ENCODE measurements at places on chromosomes 3 and 15. TPM values are rescaled to one million over a fixed set of nuclear protein-coding genes. Genes with fewer than 3 reads are reported as not detected.

Gene CELSR3
- 34.5 TPM for total RNA-seq

Gene PARP15
- not detected for total RNA-seq

Gene LIPC
- total RNA-seq, result 0.16 TPM

Gene KIF7
- total RNA-seq, result 5.1 TPM

Gene TRIM42
- not detected for total RNA-seq

Gene ZMAT3
- total RNA-seq, result 8.6 TPM

Gene SIDT1
- total RNA-seq, result 6.2 TPM

Gene PRSS50
- total RNA-seq, result 0.31 TPM

DNA sequence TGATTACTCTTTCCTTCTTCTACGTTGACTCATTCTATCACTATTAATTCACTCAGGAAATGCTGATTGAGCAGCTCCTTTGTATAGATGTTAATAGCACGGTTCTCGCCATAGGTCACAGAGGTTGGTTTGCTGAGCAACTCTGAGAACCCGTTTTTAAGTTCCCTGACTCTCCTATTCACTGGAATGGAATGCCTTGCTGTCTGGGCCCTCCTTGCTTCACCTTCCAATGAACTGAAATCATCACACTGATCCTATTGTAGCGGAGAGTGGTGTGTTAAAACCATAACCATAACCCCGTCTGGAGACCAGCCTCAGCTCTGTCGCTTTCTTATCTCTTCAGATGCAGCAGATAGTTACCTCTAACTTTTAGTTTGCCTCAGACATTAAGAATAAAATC is 323.6 kb downstream of the GABRB3 start:
- DNase-seq, result no peak

DNA sequence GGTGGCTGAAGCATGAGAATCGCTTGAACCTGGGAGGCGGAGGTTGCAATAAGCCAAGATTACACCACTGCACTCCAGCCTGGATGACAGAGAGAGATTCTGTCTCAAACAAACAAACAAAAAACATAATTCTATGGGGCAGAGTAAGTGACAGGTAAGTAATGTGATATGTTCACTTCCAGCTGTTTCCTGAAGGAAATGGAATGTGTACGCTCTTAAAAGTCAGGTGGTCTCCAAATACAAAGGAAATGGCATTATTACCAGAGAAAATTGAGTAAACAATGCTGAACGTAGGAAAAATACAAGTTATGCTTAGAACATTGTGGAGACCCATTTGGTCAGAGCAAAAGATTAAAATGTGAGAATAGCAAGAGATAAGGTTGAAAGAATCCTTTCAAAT is 278.5 kb downstream of the SCAPER start:
- no peak for DNase-seq

DNA sequence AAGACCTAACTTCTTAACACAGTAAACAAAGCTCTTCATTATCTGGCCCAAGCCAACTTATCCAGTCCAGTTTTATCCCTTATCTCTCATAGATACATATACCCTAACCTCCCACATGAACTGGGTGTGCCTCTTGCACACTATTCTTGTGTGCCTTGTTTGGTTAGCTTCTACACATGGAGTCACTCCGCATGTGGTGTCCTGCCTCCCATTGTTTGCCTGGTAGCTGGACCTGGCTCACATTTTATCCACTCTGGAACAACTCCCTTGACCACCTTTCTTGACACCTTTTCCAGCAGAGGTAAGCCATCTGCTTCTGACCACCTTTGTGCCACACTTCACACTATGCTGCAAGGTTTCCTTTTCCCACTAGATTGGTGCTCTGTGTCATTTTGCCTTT is 15.2 kb downstream of the TIPARP start:
- DNase-seq, result no peak

GRCh38 chr3:74345701-74346100 is 268.8 kb downstream of the CNTN3 start:
- no peak for DNase-seq

GRCh38 chr3:179455954-179456353 is 4.7 kb upstream of the GNB4 start:
- DNase-seq, result no peak

- no peak for DNase-seq
These were observed 24.6 kb downstream of the SPPL2A start for GRCh38 chr15:50740955-50741354.

DNA sequence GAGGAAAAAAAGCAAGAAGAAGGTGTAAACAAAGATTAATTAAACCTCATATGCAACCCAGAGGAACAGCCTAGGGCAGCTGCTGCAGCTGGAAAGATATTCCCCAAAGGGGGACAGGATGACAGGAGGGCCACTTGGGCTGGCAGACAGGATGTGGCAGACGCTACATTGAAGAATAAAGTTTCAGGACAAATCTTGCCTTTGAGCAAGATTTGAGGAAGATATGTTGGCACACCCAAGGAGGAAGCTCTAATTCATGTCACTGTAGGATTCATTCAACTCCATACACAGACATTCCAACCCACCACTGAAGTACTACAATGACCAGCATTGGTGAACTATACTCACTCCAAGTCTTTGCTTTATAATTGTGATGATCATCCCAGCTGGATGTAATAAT is 504.0 kb downstream of the SHQ1 start:
- no peak for DNase-seq

DNA sequence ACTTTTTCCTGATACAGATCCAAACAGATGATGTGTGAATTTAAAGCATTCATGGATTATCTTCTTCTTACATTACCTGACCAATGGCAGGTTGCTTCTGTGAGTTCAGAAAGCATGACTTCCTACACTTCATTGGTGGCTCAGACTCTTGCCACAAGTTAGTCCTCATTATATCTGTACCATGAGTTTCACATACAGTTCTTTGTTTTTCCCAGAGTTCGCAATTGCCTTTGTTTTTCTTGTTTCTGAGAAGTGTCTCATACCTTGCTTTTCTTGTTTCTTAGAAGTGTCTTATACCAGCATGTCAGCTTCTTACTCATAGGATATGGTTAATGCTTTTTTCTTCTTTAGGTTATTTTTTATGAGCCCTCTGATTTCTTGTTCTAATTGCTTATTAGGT is 133.8 kb upstream of the TLE3 start:
- DNase-seq, result no peak

DNA sequence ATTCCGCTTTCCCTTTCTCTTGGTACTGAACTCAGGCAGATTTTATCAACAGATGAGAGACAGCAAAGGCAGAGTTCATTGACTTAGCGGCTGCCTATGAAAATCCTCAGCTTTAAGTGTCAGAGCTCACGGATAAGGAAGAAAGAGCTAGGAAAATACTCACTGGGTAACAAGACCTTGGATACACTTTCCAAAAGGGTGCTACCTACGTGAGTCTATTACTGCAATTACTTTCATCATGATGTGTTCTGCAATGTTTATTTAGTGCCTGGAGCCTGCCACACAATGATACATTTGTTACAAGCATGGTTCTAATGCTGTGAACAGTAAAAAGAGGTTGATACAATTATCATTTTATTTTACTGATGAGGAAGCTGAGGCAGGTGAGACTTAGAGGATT is 177.5 kb downstream of the GRM7 start:
- no peak for DNase-seq

DNA sequence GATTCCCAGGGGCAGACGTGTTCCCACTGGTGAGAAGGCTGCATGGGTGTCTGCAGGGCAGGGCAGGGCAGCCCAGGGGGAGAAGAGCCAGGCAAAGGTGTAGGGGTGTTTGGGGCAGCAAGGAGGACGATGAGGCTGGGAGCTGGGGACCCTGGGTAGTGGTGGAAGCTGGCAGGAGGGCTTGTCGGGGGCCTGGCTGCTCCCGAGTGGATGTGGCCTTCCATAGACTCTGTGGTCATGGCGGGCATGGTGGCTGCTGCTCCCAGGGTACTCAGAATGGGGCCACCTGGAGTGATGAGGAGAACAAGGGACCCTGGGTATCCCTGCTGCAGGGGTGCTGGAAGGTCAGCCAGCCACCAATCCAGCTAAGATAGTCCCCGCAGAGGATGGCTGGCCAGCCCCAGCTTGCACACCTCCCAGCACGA is 107.5 kb downstream of the WNT7A start:
- no peak for DNase-seq

- DNase-seq, result no peak
These were observed 156.0 kb downstream of the XXYLT1 start for GRCh38 chr3:195114786-195115599.

DNA sequence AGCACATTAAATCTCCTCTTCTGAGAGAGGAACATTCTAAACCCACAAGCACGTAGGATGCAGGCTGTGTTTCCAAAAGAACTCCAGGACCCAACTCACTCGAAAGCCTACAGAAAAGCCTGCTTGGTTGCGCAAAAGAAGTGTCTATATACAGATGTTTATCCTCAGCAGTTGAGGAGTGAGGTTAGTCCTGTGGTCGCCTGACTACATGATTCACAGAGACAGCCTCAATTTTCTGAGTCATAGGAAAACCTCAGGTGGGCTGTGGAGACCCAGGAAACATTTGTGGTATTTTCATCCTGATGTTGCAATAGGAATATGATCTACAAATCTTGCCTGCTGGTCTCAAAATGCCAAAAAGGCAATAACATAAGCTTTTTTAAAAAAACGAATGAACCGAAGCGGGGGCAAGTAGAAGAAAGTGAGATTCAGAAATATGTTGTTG is 183.8 kb upstream of the THRB start:
- DNase-seq, result no peak

- no peak for DNase-seq
These were observed 27.9 kb upstream of the SFMBT1 start for GRCh38 chr3:53073553-53074365.

- DNase-seq, result no peak
These were observed 27.9 kb downstream of the IFT122 start for GRCh38 chr3:129467932-129468331.

DNA sequence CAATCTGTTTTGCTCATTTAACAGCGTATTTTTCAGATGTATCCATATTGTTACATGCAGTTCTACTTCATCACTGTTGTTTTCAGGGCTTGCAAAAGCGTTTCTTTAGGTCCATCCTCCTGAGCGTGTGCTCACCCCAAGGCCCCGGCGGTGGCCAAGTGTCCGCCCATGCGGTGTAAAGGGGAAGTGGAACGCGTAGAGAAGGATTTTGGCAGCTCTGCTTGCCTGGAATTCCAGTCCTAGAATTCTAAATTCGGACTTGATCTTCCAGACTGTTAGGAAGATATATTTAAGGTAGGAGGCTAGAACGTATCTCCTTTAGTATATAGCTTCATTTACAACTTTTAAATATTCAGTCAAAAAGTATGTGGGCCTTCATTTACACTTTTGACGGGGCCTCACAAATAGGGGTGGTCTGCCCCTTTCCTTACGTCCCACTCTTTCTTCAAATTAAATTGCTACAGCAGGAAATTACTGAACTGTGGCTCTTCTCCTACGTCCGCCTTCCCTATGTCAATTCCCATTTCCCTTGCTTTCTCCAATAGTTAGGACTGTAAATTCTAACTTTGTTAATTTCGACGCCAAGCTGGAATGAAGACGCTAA is 609 bp upstream of the TBC1D23 start:
- no peak for DNase-seq

DNA sequence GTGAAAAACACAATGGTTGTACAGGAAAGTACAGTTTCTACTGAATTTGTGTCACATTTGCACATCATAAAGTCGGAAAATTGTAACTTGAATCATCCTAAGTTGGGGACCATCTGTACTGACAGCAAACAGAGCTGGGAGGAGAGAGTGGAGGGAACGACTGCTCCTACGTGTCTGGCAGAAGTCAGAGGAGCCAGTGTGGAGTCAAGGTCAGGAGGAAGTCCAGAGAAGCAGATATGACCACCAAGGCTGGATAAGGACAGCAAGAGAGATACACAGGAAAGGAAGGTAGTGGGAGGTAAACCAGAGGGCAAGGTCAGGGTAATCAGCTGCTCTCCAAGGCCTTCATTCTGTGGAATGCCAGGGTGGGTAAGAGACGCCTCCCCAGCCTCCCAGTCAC is 2.7 kb upstream of the CILP start:
- DNase-seq, result no peak

DNA sequence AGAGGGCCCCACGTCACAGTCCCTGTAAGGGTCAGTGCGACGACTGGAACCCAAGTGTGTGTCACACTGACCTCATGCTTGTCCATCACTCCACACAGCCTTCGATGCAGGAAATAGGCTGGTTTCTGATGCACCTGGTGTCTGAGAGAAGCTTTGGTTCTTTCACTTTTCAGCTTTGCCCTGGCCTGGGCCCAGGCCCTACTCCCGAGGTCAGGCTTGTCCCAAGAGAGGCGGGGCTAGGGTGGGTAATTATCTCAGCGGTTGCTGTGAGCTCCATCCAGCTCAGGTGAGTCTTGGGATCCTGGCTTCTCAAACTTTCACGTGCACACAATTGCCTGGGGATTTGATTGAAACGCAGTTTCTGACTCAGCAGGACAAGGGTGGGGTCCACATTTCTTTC is 19.6 kb upstream of the CHRNB4 start:
- DNase-seq, result no peak

GRCh38 chr3:61251174-61251972 is at the start of gene FHIT:
Gene FHIT (minus strand): TSS chr3:61251452.
- DNase-seq, result peak; percentile 94

- DNase-seq, result no peak
These were observed 32.1 kb upstream of the BCL2L10 start for GRCh38 chr15:52144656-52145178.

DNA sequence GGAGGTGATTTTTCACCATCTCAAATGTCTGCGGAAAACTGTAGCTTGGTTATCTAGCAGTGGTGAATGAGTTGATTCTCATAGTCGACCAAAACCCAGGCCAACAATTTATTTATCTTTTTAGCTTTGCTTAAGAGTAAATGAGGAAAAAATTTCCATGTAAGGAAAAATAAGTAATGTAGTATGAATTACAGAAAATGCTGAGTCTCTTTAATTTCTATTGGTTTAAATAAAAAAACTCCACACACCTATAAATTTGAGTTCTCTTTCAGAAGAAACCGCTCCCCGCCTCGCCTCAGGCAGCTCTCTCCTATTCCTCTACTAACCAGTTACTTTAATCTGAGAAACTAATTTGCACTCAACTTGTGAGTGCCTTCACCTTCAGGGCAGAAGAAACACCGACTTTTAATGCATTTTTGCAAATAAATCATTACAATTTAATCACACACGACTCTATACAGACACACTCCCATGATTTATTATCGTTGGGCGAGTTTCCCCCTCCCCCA is 540 bp upstream of the RSRC1 start:
- no peak for DNase-seq

- no peak for DNase-seq
These were observed 9.6 kb upstream of the LIPH start for GRCh38 chr3:185561958-185562357.

DNA sequence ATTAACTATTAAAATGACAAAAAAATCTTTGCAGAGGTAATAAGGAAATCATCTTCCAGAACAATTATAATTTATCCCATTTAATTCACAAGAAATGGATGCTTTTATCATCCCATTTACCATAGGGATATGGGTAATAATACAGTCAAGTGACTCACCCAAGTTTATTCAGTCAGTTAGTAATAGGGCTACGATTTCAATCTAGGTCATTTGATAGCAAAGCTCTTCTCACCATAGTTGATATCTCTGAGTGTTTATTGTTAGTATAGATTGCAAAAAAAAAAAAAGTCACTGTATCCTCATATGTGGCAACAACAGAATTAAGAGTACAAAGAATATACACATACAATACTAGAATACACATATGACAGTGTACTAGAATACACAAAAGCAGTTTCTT is 797.1 kb downstream of the ROBO1 start:
- DNase-seq, result no peak

- no peak for DNase-seq
These were observed 35.0 kb upstream of the PLCL2 start for GRCh38 chr3:16849795-16850194.

- DNase-seq, result no peak
These were observed 72.9 kb downstream of the CHSY1 start for GRCh38 chr15:101178931-101179330.
